ENCODE measurements at places on chromosomes 5 and 9. TPM values are rescaled to one million over a fixed set of nuclear protein-coding genes. Genes with fewer than 3 reads are reported as not detected.

Gene AK1
- 54.9 TPM for total RNA-seq

Gene ARL14EPL
- total RNA-seq: not detected

Gene SIT1
- 0.07 TPM for total RNA-seq

Gene SPATA31A6
- not detected for total RNA-seq

Gene IFNK
- not detected for total RNA-seq

Gene MAP1B
- 199 TPM for total RNA-seq

Gene WWC1
- 0.99 TPM for total RNA-seq

Gene CYSRT1
- 0.33 TPM for total RNA-seq

Gene IL11RA
- 26.6 TPM for total RNA-seq

Gene HEMGN
- not detected for total RNA-seq

Gene PCDHA13
- total RNA-seq: 0.10 TPM

Gene COL15A1
- 229 TPM for total RNA-seq

Gene SERF1A
- 1.6 TPM for total RNA-seq

Gene PPP1R2B
- 0.07 TPM for total RNA-seq

Gene MEGF10
- total RNA-seq: 3.0 TPM

Gene ITK
- not detected for total RNA-seq

Gene PRUNE2
- total RNA-seq: 135 TPM

Gene OR1Q1
- total RNA-seq: not detected

Gene FCHSD1
- 28.0 TPM for total RNA-seq

Gene PRR16
- total RNA-seq: 7.7 TPM

Gene TEX48
- total RNA-seq: not detected

Gene PRELID2
- 38.3 TPM for total RNA-seq

Gene SPATA9
- total RNA-seq: 0.30 TPM

Gene UBAP1
- 32.2 TPM for total RNA-seq

Gene IFNA21
- total RNA-seq: not detected

Gene ZNF782
- 2.8 TPM for total RNA-seq

Gene IRX2
- total RNA-seq: 0.69 TPM

Gene TNC
- 364 TPM for total RNA-seq

Gene ACOT12
- total RNA-seq: 1.1 TPM

Gene LAMC3
- total RNA-seq: 0.33 TPM

Gene FOXD4L4
- 0.20 TPM for total RNA-seq

Gene PCDHB12
- total RNA-seq: 0.46 TPM

Gene PCDHGA6
- 6.7 TPM for total RNA-seq

Gene FBP2
- total RNA-seq: not detected

Gene PCDHB14
- 2.1 TPM for total RNA-seq

Gene LEAP2
- total RNA-seq: 0.30 TPM

Gene REEP2
- 11.2 TPM for total RNA-seq

Data from smooth muscle cell of the pulmonary artery (primary cell).